ENCODE measurements at places on chromosomes 2 and 18. TPM values are rescaled to one million over a fixed set of nuclear protein-coding genes. Genes with fewer than 3 reads are reported as not detected.

C2orf78 gene
- not detected for total RNA-seq

SPDYA gene
- 0.87 TPM for total RNA-seq

TRMT61B gene
- 14.3 TPM for total RNA-seq

OBSL1 gene
- total RNA-seq, result 25.5 TPM

NEURL3 gene
- total RNA-seq, result 1.2 TPM

TANK gene
- 36.0 TPM for total RNA-seq

CACNB4 gene
- 1.7 TPM for total RNA-seq

DYNAP gene
- total RNA-seq, result not detected

C1QL2 gene
- not detected for total RNA-seq

ECEL1 gene
- total RNA-seq, result 2.9 TPM

- no peak overlapping the region for H3K4me3 ChIP-seq
- no peak overlapping the region for H3K27ac ChIP-seq
- H3K36me3 ChIP-seq, result no peaks in the 10 kb centered on the region
- H3K4me1 ChIP-seq, result 0 out of 2 replicates have a peak, but pooled peaks cover 3% of the 10 kb centered on the region
- no peak for DNase-seq
These were observed 26.6 kb upstream of the UGGT1 start for GRCh38 chr2:128064353-128064752.

GRCh38 chr2:151827564-151828142 lies 568 bp downstream of the ARL5A start:
- no peak for DNase-seq
- peak overlapping the region; percentile 92 for H3K27ac ChIP-seq
- no peaks in the 10 kb centered on the region for H3K27me3 ChIP-seq
- peaks cover 2% of the 10 kb centered on the region for H3K36me3 ChIP-seq
- peak overlapping the region; percentile 83 for H3K4me3 ChIP-seq

DNA sequence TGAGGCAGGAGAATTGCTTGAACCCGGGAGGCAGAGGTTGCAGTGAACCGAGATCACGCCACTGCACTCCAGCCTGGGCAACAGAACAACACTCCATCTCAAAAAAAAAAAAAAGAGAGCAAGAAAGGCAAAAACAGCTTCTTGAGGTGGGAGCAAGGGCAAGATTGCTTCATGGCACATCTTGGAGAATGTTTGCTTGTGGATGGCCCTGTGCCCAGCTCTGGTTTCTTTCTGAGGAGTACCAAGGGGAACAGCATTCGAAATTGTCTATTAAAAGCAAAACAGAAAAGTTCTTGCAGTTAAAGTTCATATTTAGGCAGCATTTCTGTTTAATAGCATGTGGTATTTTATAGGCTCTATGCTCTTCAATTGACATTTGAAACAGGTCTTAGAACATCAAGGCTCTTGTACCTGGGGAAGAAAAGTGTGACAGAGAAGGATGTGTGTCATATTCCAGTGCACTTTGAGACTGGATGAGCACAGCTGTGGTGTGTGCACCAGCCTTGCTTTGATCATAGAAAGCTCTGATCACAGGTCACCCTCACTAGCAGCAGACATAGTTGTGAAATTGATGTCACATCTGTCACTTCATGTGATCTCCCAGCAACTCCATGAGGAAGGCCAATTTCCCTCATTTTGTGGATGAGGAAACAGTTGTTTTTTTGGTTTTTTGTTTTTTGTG lies 154.3 kb downstream of the UXS1 start:
- no peaks in the 10 kb centered on the region for H3K27me3 ChIP-seq
- H3K4me1 ChIP-seq, result no peaks in the 10 kb centered on the region
- H3K36me3 ChIP-seq, result no peaks in the 10 kb centered on the region
- no peak for DNase-seq
- H3K27ac ChIP-seq, result no peak overlapping the region

DNA sequence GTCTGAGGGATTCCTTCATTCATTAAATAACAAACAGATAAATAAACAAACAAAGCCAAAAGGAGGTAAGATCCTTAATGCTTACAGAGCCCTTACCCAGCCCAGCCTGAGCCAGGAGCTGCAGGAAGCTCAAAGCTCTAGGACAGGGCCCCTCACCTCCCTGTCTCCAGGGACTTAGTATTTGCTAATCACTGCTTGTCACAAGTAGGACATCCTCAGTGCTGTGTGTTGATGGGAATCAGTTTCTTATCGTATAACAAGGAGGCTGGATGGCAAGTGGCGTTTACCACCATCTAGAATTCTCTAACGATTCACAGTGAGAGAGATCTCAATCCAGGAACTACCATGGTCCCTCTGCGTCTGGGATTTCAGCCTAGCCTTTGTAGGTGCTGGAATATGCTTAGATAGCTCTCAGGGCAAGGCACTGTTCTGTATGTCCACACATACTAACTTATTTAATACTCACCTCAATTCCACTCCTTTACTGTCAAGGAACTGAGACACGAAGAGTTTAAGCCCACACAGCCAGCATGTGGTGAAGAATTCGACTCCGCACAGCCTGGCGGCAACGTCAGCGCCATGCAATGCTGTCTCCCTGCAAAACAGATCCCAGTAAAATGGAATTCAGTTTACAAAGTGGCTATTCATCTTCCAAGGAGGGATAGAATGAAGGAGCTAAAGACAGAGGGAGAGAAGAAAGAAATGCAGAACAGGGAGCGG lies 164.8 kb downstream of the MYCN start:
- no peak overlapping the region for H3K4me3 ChIP-seq
- H3K27ac ChIP-seq, result no peak overlapping the region
- no peaks in the 10 kb centered on the region for H3K36me3 ChIP-seq
- no peaks in the 10 kb centered on the region for H3K4me1 ChIP-seq
- no peak for DNase-seq
- H3K27me3 ChIP-seq, result no peaks in the 10 kb centered on the region

DNA sequence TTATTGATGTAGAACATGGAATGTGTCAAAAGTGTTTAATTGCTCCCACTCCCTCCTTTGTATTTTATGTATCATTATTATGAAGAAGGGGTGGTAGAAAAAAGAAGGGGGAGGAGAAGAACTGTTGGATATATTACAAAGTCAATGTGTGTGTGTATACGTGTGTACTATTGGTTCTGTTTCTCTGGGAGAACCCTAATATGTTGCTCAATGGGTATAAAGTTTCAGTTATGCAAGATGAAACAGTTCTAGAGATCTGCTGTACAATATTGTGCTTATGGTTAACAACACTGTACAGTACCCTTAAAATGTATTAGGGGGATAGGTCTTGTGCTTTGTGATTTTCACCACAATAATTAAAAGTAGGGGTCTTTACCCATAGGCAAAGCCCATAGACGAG lies 58.1 kb upstream of the ZC3H15 start:
- no peaks in the 10 kb centered on the region for H3K27me3 ChIP-seq
- no peak for DNase-seq
- no peaks in the 10 kb centered on the region for H3K36me3 ChIP-seq
- H3K4me3 ChIP-seq, result no peak overlapping the region

GRCh38 chr18:48408727-48409590 lies at the start of gene ZBTB7C:
Gene ZBTB7C, minus strand, starts transcription at chr18:48409383.
- H3K27me3 ChIP-seq, result peaks cover 19% of the 10 kb centered on the region
- DNase-seq, result no peak
- peak within 1 kb of the TSS; percentile 65 for H3K4me3 ChIP-seq
- H3K4me1 ChIP-seq, result no peaks in the 10 kb centered on the region
- no peak within 1 kb of the TSS for H3K27ac ChIP-seq

DNA sequence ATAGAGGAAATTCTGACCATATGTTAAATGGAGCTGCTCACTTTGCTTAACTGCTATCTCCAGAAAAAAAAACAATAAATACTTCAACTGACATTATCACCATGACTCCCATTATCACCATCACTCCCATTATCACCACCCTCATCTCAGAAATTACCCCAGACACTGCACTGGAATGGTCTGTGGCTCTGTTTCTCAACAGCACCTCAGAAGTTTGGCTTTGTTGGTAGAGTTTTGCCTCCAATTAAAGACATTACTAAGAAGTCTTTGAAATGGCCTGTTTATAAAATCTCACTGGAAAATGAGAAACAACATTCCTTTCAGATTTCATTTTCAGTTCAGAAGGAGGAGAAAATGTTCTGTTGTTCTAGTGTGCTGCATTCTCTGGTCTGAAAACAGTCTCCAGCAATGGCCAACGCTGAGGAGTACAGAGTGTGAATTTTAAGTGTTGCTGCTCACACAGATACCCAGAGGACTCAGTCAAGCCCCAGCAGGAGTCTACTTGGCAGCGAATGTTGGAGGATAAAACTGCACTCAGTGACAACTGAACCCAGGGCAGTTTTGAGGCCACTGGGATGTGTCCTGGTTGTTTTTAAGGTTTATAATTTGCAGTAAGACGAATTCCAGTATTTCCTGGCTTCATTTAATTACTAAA lies 364.5 kb upstream of the CDH2 start:
- DNase-seq, result no peak
- H3K36me3 ChIP-seq, result no peaks in the 10 kb centered on the region
- H3K27ac ChIP-seq, result no peak overlapping the region

DNA sequence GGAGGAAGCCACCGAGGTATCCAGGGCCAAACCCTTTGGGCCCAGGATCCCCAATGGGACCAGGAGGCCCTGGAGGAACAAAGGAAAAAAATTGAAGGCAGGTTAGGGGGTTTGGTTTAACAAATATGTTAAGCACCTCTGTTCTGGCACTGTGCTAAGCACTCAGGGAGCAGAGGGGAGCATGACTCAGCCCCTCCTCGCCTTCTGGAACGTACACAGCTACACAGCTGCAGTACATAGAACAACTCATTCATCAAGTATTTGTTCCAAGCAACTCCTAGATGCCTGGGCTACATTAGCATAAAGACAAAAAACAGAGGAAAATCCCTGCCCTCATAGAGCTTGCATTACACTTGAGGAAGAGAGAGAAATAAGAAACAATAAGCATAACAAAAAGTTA lies 153.6 kb downstream of the COL4A4 start:
- H3K27me3 ChIP-seq, result no peaks in the 10 kb centered on the region
- H3K36me3 ChIP-seq, result no peaks in the 10 kb centered on the region
- no peaks in the 10 kb centered on the region for H3K4me1 ChIP-seq
- H3K4me3 ChIP-seq, result no peak overlapping the region
- H3K27ac ChIP-seq, result no peak overlapping the region

DNA sequence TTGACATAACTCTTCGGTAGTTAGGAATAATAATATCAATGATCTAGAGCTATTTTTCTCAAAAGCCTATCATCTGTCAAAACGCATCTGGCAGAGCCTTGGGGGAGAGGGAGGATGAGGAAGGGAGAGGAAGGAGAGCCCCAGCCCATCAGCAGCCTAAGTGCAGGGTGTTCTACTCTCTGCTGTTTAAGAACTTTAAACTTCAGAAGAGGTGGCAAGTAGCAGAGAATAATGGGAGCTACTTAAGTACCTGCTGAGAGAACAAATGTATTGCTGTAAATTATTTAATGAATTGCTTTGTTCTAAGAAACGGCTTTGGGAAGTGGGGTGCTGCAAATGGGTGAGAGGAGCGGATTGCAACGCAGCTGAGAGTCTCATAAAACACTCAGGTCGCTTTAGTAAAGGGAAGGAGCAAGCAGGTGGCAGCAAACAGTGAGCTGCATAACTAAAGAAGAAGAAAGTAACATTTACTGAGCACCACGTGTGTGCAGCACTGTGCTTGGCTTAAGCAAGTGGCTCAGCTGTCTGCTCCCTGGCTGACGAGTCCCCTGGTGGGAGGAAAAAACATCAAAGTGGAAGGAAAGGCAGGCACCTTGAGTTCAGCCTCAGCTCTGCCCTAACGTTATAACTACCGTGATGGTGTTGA lies 26.3 kb upstream of the SH3RF3 start:
- peaks cover 2% of the 10 kb centered on the region for H3K27me3 ChIP-seq
- no peaks in the 10 kb centered on the region for H3K36me3 ChIP-seq
- H3K27ac ChIP-seq, result no peak overlapping the region
- no peak for DNase-seq

DNA sequence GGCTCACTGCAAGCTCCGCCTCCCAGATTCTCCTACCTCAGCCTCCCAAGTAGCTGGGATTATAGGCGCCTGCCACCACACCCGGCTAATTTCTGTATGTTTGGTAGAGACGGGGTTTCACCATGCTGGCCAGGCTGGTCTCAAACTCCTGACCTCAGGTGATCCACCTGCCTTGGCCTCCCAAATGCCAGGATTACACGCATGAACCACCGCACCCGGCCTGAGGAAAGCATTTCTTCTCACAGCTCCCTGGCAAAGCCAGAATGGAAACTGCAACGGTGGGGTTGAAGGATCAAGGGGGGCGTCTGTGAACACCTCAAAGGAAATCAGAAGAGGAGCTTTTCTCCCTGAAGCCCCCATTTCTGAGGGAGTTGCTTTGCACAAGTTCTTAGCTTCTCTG lies 11.2 kb upstream of the TEX51 start:
- no peak for DNase-seq
- no peak overlapping the region for H3K4me3 ChIP-seq
- H3K4me1 ChIP-seq, result no peaks in the 10 kb centered on the region
- H3K36me3 ChIP-seq, result no peaks in the 10 kb centered on the region

GRCh38 chr2:69700381-69700780 lies 41.6 kb upstream of the ANXA4 start:
- DNase-seq, result no peak
- no peaks in the 10 kb centered on the region for H3K36me3 ChIP-seq
- H3K4me3 ChIP-seq, result no peak overlapping the region
- peaks cover 14% of the 10 kb centered on the region for H3K4me1 ChIP-seq

DNA sequence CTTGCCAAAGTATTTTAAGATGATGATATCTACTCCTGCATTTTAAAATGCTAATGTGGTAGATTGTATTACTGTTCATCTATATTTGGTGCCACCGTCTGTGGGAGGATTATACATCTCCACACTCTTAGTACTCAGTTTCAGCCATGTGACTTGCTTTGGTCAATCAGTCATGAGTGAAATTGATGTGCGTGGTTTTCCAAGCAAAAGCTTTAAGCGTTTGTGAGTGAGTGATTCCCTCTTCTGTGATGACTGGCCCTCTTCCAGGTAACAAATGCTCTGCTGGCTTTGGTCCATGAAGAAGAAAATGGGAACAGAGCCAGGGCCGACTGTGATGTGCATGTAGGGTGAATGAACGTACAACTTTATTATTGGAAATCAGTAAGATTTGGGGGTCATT lies 330.4 kb downstream of the LPIN1 start:
- no peaks in the 10 kb centered on the region for H3K4me1 ChIP-seq
- H3K36me3 ChIP-seq, result no peaks in the 10 kb centered on the region
- H3K4me3 ChIP-seq, result no peak overlapping the region
- H3K27ac ChIP-seq, result no peak overlapping the region

DNA sequence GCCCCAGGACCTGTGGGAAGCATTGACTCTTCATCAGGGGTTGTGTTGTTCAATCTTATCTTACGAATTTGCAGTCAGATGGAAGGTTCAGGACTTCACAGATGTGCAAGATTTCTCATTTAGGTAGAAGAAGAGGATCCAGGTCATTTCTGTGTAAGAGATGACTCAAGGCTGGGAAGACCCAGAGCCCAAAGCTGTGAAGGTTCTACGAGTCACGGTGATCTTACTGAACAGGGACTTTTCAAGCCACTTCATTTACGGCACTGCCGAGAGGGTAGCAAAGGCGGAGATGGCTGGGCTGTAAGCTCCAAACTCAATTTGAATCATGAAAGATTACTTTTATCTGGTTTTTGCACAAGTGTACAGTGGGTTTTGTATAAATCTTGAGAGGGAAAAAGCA lies 228.0 kb upstream of the MEX3C start:
- DNase-seq, result no peak
- H3K36me3 ChIP-seq, result no peaks in the 10 kb centered on the region
- H3K4me3 ChIP-seq, result no peak overlapping the region
- H3K4me1 ChIP-seq, result no peaks in the 10 kb centered on the region

- H3K4me1 ChIP-seq, result no peaks in the 10 kb centered on the region
- H3K27me3 ChIP-seq, result no peaks in the 10 kb centered on the region
- H3K4me3 ChIP-seq, result no peak overlapping the region
- H3K36me3 ChIP-seq, result peaks cover 3% of the 10 kb centered on the region
These were observed 15.2 kb downstream of the POLI start for GRCh38 chr18:54284535-54284934.

Data from Panc1 (cell line).